Activated CD8-positive, alpha-beta memory T cell treated with anti-CD3 and anti-CD28 coated beads, Interleukin-2, amount 50 U/mL, for 48 hours (primary cell): ENCODE measurements at places on chromosomes 12 and 14.

GRCh38 chr12:4156317-4156716 is 117.2 kb upstream of the CCND2 start:
- no peak for DNase-seq

DNA sequence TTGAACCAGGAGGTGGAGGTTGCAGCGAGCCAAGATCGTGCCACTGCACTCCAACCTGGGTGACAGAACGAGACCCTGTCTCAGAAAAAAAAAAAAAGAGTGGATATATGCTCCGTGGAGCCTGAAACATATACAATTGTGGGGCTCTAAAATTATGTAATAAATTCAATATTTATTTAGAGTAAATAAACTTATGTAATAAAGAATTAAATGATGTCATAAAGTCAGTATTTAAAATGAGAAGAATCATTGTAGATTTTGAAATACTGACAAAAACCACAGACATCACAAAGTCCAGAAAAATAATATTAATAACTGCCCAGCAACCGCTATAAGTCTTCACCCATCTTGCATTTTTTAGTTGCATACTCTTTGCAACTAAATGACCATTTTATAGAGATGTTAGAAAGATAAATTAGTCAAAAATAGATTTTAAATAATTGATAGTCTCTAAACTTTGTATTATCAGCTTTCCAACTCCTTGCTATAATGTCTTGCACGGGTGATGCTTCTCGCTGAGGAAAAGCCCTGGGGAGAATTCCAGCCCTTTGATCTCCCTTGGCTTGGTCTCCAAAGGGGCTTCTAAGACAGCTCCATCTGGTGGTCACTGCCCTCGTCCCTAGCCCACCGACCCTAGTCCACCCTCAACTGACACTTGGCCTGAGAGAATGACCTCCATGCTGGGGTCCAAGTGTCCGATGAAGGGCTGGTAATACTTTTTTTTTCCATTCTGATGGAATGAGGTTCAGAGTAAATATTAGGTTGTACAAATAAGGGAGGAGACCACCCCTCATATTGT is 7.9 kb upstream of the TMBIM6 start:
- no peak for DNase-seq

DNA sequence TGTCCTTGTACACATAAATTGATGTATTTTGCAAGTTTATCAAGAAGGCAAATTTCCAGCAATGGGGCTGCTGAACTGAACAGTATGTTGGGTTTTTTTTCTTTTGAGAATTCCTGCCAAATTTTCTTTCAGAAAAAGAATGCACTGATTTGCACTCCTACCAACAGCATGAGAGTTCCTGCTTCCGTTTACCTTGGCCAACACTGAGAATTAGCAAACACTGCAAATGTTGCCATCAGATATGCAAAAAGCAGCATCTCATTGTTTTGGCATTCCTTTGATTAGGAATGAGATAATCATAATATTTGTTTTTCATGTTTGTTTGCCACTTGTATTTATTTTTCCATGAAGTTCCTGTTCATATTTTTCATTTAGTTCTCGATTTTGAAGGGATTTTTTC is 82.4 kb downstream of the RTN1 start:
- DNase-seq: no peak

- no peak for DNase-seq
Observed at GRCh38 chr12:52579468-52580465, 6.1 kb upstream of the KRT74 start.

- DNase-seq: no peak
Observed at GRCh38 chr12:78530100-78530765, 334.3 kb upstream of the SYT1 start.

- no peak for DNase-seq
Observed at GRCh38 chr14:100199240-100199860, 39.6 kb upstream of the YY1 start.

- no peak for DNase-seq
Observed at GRCh38 chr14:23306412-23307145, at the start of gene BCL2L2. Gene BCL2L2 (plus strand): TSS chr14:23306833. CDS start chr14:23307768, 935 bp downstream.

- DNase-seq: no peak
Observed at GRCh38 chr12:848882-849527, 96.6 kb downstream of the WNK1 start.

DNA sequence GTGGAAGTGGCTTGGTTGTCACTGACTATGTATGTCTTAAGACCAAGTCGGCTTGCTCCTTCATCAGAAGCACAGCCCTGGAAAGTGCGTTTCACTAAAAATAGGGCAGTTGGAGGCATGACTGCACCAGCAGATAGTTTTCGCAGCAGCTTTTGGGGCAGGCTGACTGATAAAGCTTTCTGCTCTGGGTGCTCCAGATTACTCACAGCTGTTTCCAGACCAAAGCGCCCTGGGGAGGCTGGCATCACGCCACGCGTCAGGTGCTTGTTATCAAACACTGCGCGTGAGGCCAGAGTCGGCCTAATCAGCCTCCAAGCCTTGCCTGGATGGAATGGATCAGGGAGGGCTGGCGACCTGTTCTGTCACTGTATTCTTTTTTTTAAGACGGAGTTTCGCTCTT is 13.3 kb upstream of the LRRC10 start:
- DNase-seq: no peak

GRCh38 chr14:62736048-62737043 is 308.9 kb downstream of the KCNH5 start:
- DNase-seq: no peak

GRCh38 chr12:112341046-112341825 is 41.0 kb downstream of the HECTD4 start:
- no peak for DNase-seq

- DNase-seq: no peak
Observed at GRCh38 chr14:92907316-92907911, 15.5 kb upstream of the CHGA start.

DNA sequence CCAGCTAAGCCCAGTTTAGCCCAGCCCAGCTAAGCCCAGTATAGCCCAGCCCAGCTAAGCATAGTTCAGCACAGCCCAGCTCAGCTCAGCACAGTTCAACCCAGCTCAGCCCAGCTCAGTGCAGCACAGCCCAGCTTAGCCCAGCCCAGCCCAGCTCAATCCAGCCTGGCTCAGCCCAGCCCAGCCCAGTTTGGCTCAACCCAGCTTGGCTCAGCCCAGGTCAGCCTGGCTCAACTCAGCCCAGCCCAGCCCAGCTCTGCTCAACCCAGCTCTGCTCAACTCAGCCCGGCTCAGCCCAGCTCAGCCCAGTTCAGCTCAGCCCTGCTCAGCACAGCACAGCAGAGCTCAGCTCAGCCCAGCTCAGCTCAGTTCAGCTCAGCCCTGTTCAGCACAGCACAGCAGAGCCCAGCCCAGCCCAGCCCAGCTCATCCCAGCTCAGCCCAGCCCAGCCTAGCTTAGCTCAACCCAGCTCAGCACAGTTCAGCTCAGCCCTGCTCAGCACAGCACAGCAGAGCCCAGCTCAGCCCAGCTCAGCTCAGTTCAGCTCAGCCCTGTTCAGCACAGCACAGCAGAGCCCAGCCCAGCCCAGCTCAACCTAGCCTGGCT is 330.9 kb downstream of the TMEM121 start:
- DNase-seq: peak; percentile 54

- DNase-seq: no peak
Observed at GRCh38 chr12:61220337-61220736, 1039.9 kb upstream of the USP15 start.

GRCh38 chr12:89351489-89352241 is 636 bp downstream of the DUSP6 start:
- DNase-seq: peak; percentile 82

DNA sequence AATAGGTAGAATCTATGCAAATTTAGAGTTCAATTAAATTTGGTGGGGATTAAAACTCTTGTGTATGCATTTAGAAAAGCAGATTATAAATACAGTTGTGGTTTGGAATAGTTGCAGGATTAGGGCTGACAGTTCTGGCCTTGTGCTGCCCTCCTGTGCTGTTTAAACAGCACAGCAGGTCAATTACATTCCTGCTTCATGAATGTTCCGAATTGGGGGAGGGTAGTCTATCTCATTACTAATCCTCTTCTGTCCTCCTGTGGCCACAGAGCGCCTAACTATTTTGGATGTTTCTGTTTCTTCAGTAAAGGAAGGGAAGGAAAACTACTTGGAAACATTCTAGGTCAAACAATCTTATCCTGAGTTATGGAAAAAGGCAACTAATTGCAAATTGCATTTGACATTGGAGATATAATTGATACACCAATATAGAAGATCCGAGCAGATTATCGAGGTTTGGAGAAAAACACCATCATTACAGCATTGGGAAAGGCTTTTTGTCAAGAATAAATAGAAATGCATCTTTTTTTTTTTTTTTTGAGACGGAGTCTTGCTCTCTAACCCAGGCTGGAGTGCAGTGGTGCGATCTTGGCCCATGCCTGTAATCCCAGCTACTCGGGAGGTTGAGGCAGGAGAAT is 8.7 kb upstream of the GPR19 start:
- DNase-seq: no peak

- peak; percentile 82 for DNase-seq
Observed at GRCh38 chr14:67532998-67533753, at the start of gene PLEKHH1. Gene PLEKHH1 (plus strand): TSS chr14:67533290. CDS start chr14:67541868, 8,578 bp downstream.

GRCh38 chr12:24711056-24712008 is 237.6 kb downstream of the BCAT1 start:
- no peak for DNase-seq

DNA sequence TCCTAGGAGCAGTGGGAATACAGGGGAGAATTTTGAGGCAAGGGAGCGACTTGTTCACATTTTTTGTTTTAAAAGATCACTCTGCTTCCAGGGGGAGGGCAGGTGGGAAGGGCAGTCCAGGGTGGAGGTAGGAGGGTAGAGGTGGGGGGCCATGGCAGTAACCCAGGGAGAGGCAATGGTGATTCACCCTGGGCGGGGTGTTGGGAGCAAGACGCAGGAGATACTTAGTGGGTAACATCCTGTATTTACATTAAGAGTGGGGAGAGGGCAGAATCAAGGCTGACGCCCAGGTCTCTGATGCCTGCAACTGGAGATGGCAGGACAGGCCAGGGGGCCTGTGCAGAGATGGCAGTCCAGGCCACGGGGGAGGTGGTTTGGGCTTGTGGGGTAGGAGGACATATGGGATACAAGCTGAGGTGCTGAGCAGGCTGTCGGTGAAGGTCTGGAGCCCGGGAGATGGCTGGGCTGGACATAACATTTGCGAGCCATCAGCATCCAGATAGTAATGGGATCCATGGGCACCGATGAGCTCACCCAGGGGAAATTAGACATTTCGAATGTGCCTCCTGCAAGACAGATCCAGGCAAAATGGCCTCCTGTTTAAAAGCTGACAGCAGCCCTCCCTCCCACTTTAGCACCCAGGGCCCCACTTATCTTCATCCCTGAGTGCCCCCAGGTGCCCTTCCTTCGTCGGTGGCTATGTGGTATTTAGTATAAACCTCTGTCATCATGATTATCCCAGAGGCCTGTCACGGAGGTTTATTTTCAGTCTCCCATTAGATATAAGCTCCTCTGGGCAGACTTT is 9.3 kb downstream of the EML1 start:
- DNase-seq: no peak

DNA sequence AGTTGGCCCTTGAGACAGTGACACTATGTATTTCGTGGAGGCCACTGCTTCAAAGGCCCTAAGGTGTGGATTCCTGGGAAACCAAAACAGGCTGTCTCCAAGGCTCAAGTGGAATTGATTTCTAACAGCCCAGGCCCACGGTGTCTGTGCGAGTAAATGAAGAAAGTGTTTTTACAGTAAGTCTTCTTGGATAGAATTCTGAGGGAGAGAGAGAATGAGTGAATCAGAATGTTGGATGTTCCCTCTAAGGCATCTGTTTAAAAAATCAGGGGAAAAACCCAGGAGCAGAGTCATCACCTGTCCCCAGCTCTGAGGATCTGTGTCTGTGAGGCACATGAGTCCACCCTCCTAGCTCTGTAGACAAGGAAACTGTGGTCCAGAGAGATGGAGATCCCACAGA is 22.3 kb upstream of the BDKRB1 start:
- DNase-seq: no peak

GRCh38 chr14:92577321-92577742 is 63.8 kb downstream of the RIN3 start:
- DNase-seq: no peak

DNA sequence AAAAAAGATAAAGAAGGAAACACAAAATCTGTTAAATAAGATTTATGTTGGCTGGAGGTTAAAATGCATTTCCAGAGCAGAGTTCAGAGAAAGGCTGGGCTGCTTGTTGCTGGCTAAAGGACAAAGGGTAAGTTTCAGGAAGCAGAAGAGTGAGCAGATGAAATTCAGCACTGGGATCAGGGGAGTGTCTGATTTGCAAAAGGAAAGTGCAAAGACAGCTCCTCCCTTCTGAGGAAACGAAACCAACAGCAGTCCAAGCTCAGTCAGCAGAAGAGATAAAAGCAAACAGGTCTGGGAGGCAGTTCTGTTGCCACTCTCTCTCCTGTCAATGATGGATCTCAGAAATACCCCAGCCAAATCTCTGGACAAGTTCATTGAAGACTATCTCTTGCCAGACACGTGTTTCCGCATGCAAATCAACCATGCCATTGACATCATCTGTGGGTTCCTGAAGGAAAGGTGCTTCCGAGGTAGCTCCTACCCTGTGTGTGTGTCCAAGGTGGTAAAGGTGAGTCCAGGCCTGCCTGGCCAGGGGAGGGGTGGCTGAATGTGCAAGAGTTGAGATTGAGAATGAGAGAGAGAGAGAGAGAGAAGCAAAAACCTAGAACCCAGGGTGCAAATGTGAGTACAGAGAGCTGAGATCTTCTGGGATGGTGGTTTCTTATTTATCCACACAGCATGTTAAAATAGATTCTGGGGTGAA is at the start of gene OAS1:
Gene OAS1 (plus strand): TSS at position 251 of the 703 bp plus-strand sequence. CDS start 78 bp downstream, at position 329.
- no peak for DNase-seq

DNA sequence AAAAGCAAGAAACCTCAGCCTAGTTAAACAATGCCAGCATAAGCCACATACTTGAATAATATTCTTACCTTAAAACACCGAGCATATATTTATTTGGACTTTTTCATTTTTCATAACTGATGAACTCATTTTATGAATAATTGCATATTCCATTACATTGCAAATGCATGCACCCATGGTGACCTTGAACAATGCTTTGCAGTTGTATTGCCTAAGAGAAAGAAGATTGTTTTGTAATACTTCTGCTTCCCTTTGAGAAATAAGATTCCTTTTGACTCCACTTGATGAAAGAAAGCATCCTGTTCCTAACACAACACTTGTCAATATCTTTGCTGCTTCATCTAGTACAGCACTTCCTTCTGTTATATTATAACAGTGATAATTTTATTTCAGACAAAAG is 1182.2 kb downstream of the FLRT2 start:
- no peak for DNase-seq

- DNase-seq: no peak
Observed at GRCh38 chr14:95294834-95295599, 24.7 kb downstream of the CLMN start.

GRCh38 chr12:19833775-19834501 is 394.6 kb downstream of the AEBP2 start:
- DNase-seq: peak; percentile 49

DNA sequence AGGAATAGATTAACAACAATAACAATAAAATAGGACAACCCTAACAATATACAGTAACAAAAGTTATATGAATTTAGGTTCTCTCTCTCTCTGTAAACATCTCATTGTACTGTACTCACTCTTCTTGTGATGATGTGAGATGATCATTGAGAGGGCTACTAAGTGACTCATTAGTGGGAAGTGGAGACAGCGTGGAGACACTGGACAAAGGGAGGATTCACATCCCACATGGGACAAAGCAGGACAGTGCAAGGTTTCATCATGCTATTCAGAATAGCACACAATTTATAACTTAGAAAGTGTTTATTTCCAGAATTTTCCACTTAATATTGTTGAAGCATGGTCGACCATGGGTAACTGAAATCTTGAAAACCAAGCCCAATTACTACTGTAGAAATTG is 26.0 kb upstream of the SPATA7 start:
- DNase-seq: no peak
